ENCODE measurements at places on chromosomes 1 and 21.

- peak; percentile 92 for DNase-seq
Observed at GRCh38 chr21:25735646-25736597, 1.1 kb downstream of the GABPA start.

- DNase-seq = no peak
Observed at GRCh38 chr1:62977366-62977765, 193.4 kb downstream of the ATG4C start.

GRCh38 chr1:204503913-204504519 is 9.4 kb upstream of the PIK3C2B start:
- DNase-seq = no peak

DNA sequence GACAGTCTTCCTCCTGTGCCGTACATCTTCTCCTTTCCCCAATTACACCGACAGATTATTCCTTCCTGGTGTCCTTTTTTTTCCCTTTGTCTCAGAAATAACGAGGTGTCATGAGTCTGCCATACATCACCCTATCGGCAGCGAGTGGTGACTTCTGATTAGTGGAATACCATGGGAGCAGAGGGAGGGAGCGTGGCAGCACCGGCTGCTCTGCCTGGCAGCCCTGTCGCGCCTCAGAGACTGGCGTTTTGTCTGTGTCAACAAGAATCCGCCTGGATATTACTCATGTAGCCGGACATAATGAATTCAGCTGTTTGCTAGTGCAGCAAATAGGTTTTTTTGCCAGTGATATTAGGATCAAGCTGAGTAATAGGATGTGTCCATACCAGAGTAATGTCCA is 51.8 kb downstream of the UTP25 start:
- peak; percentile 62 for DNase-seq

GRCh38 chr21:36545776-36546511 is 66.0 kb upstream of the CLDN14 start:
- DNase-seq = no peak

GRCh38 chr1:150010393-150011115 is at the start of gene OTUD7B:
Gene OTUD7B (minus strand): TSS chr1:150010726. CDS start chr1:149977510, 33,216 bp downstream.
- peak; percentile 95 for DNase-seq

DNA sequence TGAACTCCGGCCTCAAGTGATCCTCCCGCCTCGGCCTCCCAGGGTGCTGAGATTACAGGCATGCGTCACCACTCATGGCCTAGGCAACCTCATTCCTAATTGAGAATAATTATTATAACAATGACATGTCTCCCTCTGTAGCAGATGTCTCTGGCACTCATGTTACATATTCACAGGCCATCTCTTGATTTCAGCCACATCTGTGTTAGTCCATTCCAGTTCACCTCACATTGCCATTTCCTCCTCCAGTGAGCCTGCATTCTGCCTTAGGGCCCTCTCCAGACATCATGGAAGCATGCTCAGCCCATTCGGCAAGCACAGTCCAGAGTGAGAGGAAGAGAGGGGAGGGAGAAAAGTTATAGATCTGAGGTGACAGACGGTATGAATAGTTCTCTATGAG is 32.5 kb downstream of the CDKN2C start:
- DNase-seq = no peak

GRCh38 chr1:240597153-240597745 is 14.7 kb downstream of the GREM2 start:
- no peak for DNase-seq

GRCh38 chr1:220786337-220787068 is at the start of gene MTARC1:
Gene MTARC1 (plus strand): TSS chr1:220786913. CDS start chr1:220786945, 32 bp downstream.
- DNase-seq = peak; percentile 32

- no peak for DNase-seq
Observed at GRCh38 chr1:97764991-97765390, 155.8 kb downstream of the DPYD start.

DNA sequence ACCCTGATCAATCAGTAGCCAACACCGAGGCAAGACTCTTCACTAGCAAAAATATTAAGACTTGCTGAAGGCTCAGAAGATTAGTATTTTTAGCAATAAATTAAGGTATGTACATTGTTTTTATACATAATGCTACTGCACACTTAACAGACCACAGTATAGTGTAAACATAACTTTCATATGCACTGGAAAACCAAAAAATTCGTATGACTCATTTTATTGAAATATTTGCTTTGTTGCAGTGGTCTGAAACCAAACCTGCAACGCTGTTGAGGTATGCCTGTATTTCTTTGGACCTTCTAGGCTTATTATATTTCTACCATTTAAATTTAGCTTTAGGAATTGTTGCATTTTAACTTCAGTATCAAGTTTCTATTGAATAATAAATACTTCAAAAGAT is 65.8 kb upstream of the BCL9 start:
- no peak for DNase-seq

- no peak for DNase-seq
Observed at GRCh38 chr1:216726435-216726834, 3.2 kb upstream of the ESRRG start.

GRCh38 chr1:246427611-246428010 is 79.5 kb downstream of the SMYD3 start:
- DNase-seq = peak; percentile 19

GRCh38 chr1:70295749-70296148 is 58.8 kb downstream of the ANKRD13C start:
- no peak for DNase-seq

GRCh38 chr1:51719146-51719545 is 102.3 kb downstream of the OSBPL9 start:
- no peak for DNase-seq

DNA sequence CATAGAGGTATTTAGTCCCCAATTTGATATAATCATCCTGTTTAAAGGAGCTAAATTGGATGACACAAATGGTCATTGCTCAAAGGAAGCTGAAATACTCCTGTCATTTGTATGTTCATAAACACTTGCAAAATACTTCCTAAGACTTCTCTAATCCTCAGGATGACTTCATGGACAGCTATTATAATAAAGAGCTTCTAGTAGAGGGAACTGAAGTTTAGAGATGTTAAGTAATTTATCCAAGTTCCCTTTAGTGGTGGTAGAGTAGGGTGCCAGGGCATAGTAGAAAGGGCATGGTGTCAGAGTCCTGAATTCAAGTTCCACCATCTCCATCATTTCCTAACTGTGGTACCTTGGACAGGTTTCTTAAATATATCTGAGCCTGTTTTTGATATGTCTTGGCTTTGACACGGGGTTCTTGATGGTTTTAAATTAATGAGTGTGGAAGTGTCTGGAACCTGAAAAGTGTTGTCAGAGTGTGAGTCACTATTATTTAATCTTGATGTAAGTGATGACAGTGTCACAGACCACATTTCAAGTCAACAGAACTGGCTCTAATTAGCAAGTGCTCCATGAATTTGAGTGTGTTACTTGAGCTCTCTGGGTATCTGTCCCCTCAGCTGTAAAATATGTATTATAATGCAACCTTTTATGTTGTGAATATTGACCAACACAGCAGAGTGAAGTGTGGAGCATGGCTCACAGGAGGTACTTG is 12.1 kb upstream of the GBP6 start:
- no peak for DNase-seq

- DNase-seq = no peak
Observed at GRCh38 chr1:1752636-1753606, 25.3 kb downstream of the NADK start.

DNA sequence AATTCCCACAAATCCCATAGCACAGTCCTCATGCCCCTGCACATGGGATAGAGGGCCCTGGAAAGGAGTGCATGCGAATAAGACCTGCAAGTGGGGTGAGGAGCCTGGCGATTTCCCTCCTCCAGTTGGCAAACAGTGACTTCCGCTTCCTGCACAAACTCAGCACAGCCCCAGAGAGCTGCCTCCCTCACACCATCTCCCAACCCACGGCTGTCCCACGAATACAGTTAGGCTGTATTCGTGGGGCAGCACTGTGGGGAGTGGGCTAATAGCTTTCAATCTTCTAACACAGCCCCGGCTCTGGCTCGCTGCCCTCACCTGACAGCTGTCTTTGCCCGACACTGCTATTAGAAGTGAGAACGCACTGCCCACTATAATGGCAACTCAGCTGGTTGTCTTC is 28.2 kb upstream of the CNTN2 start:
- DNase-seq = no peak

DNA sequence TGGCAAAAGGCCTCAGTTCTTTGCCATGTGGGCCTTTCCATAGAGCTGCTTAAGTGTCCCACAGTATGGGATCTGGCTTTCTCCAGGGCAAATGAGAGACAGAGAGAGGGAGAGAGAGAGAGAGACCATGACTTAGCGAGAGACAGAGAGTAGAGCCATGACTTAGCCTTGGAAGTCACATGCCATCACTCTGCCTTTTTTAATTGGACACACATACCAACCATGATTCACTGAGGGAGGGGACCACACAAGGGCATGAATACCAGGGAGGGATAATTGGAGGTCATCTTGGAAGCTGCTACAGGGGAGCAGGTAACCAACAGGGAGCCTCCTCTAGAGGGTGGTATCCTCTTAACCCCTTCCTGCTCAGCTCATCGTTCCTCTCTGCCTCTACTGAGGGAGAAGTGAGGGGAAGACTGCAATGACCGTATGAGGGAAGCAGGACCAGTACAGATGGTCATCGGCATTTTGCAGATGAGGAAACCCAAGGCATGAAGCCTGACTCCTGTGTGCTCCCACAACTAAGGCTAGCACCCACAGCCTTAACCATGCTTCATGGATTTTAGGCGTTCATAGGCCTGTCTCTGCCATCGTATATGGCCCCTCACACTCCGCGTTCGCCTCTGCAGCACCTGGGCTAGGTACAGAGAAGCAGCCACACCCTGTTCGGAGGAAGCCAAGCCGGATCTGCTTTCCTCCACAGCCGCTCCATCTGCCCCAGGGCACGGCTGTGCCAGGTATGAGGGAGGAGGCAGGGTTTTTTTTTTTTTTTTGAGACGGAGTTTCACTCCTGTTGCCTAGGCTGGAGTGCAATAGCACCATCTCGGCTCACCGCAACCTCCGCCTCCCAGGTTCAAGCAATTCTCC is 38.6 kb downstream of the MEF2D start:
- no peak for DNase-seq

DNA sequence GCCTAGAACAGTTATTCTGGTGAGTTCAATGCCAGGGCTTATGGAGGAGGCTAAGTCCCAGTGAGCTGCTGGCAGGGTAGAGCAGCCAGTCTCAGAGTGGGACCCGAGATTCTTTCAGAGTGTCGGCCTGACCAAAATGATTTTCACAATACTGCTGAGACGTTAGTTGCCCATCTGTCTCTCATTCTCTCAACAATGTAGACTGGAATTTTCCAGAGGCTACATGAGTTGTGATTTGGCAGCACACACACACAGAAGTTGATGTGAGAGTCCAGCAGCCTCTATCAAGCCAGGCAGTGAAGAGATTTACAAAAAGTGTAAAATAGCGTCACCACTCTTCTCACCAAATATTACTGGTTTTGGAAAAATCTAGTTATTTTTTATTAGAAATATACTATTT is 21.7 kb downstream of the CACNA1S start:
- DNase-seq = no peak

DNA sequence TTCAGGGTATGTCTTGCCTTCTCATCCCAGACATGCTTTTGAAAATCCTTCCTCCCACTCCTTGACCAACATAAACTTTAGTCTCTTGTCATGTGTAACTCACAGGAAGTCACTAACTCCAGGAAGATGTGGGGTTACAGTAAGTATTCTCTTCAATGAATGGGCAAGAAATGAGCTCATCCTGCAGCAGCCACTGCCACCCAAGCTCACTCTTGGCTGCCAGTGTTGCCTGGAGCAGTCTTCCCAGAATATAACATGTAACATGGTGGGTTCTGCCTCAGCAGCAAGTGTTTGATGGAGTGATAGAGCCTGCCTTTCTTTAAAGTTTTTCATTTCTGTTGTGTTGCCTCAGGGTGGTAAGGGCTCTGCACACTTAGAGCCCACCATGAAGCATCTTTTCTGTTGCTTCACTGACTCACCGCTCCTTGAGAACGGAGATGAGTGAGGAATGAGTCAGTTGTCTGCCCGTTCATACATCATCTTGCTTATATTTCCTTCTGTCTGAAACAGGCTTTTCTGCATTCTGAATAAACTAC is 187.0 kb downstream of the TPR start:
- peak; percentile 78 for DNase-seq

GRCh38 chr1:17610713-17611112 is 71.2 kb downstream of the ARHGEF10L start:
- DNase-seq = no peak

GRCh38 chr1:35029761-35030160 is 2.0 kb downstream of the ZMYM6 start:
- DNase-seq = no peak

DNA sequence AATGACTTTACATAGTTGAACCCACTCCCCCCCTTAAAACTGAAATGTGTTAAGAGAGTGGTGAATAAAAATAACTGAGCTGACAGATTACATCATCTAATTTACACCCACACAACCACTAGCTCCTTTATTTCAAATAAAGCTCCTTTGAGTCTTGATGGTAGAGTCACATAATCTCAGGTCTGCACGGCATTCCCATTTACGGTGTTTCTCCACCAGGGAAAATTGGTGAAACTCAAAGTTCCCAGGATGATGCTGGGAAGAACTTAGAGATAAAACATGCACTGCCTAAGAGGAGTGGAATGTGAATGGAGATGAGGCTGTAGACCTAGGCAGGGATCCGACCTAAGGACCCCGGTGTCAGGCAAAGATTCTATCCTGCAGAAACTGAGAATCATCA is 727.8 kb upstream of the ADAMTS5 start:
- DNase-seq = no peak

DNA sequence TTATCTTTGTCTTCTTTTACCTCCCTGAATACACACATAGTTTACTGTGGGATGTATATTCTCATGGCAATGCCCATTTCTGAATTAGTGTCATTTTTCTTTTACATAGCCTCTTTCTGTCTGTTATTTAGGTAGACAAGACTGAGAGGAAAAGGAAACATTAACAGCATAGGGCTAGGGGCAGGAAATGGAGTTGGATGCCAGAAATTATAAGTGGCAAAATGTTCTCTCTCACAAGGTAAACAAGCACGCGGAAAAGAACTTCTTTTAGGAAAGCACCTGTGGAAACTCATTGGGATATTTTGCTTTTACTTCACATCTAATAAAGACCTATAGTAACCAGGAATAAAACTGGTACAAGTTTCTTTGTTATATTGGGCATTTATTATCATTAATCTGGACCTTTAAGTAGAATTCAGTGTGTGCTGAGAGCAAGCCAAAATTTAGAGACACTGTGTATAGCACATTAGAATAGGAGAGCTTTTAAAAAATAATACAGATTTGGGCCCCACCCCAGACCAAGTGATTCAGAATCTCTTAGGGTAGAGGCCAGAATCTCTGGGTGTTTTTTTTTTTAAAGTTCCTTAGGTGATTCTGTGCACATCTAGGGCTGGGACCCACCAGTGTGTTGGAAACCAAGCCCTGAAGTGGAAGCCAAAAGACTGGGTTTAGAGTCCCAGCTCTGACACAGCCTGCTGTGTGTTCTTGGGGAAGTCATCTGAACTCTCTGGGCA is 32.7 kb downstream of the S100A10 start:
- no peak for DNase-seq

- no peak for DNase-seq
Observed at GRCh38 chr1:111354584-111354983, 63.9 kb downstream of the CHIA start.
